ENCODE measurements at places on chromosomes 16 and 17.
A peak's percentile ranks its signal among the peaks of the same experiment; 100 is the strongest.

GRCh38 chr17:48278760-48279491 is 151.1 kb downstream of the SKAP1 start:
- DNase-seq, result no peak

DNA sequence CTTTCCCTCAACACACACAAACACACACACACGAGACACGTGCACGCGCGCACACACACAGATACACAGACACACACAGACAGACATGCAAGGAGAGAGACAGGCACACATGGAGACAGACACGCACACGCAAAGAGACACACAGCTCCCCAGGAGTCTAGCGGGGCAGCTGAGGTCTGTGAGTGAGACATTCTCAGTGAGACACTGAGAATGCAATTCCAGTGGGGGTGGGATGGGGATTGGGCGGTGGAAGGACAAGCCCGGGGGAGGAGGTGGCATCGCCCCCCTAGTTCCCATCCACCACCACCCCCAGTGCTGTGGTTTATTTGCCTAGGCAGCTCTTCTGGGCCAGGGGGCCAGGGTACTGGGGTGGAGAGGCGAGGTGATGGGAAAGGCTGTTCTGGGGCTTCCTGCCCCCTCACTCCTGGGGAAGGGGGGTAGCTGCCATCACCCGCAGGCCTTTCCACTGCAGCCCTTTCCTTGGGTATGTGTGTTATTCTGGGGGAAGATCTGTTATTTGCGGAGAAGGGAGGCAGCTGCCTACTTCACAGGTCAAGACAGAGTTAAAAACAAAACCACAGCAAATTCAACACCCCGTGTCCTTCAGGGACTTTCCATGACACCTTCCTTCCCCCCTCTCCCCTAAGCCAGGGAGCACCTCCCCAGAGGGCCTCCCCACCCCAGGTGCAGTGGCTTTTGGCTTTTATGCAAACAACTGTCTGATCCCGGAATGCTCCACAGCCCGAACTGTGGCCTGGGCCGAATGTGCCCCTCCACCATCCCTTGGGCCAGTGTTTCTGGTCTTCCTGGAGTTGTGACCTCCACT is 18.0 kb downstream of the GRB7 start:
- no peak for DNase-seq

DNA sequence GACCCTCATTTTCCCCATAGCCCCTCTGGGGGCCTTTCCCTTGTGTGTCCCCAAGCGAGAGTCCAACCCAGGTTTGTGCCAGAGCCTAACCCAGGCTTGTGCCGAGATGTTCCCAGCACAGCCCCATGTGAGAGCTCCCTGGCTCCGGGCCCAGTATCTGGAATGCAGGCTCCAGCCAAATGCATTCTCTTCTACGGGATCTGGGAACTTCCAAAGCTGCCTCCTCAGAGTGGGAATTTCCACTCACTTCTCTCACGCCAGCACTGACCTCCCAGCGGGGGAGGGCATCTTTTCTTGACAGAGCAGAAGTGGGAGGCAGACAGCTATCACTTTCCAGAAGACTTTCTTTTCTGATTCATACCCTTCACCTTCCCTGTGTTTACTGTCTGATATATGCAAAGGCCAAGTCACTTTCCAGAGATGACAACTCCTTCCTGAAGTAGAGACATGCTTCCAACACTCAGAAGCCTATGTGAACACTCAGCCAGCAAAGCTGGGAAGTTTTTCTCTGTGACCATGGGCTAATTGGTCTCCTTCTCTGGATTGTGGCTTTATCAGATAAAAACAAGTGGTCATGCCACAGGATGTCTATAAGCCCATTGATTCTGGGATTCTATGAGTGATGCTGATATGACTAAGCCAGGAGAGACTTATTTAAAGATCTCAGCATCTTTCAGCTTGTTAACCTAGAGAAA is 2.5 kb upstream of the CCL2 start:
- peak; percentile 71 for DNase-seq

- DNase-seq, result no peak
These were observed 135.8 kb downstream of the USP31 start for GRCh38 chr16:23013484-23013883.

DNA sequence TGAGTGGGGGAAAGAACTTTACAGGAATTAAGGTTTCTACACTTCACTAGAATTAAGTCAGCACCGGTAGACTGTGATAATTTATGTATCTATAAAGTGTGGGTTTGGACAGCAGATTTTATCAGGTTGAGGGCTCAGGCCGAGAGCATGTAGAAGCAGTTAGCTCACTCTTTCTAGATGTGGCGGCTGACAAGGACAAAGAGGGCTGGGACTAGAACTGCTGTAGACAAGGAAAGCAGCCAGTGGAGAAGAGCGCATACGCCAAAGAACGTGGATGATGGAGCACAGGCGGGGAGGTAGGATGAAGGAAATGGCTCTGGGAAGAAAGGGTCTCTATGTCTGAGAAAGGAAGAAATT is 504 bp upstream of the GOSR1 start:
- DNase-seq, result no peak

DNA sequence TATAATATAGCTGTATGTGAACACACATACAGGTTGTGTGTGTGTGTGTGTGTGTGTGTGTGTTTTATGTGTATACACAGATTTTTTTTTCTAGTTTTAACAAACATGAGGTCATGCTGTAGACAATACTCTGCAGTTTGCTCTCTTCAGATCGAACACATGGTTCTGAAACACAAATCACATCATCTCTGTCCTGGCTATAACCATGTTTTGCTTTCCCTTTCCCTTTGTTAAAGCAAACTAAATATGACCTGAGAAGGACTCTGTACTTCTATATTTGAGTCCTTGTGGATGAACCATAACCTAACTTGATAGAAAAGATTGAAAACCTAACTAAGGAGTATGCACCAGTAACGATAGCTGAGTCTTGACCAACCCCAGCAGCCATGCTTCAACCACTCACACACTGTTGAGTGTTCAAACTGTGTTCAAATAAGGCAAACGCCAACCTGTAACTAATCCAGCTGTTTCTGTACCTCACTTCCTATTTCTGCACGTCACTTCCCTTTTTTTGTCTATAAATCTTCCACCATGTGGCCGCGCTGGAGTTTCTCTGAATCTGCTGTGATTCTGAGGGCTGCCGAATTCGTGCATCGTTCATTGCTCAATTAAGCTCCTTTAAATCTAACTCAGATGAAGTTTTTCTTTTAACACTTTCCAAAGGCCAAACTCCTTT is 303.8 kb downstream of the HS3ST3B1 start:
- DNase-seq, result no peak

- DNase-seq, result no peak
These were observed 28.5 kb downstream of the TMEM132E start for GRCh38 chr17:34607917-34608316.

- no peak for DNase-seq
These were observed 30.6 kb downstream of the IL21R start for GRCh38 chr16:27432558-27432957.
